ENCODE measurements at places on chromosomes 16 and 17. TPM values are rescaled to one million over a fixed set of nuclear protein-coding genes. Genes with fewer than 3 reads are reported as not detected.

The PRR11 gene
- 0.30 TPM for total RNA-seq

The ETV4 gene
- not detected for total RNA-seq

The KCNG4 gene
- not detected for total RNA-seq

The AKTIP gene
- total RNA-seq: 56.4 TPM

The NOXO1 gene
- total RNA-seq: 0.76 TPM

The SHISA6 gene
- total RNA-seq: not detected

The DHRS7B gene
- total RNA-seq: 6.5 TPM

The PLA2G10 gene
- not detected for total RNA-seq

The TNFRSF17 gene
- total RNA-seq: not detected

The DGKE gene
- total RNA-seq: 25.4 TPM

The KRT12 gene
- not detected for total RNA-seq

The ABCC12 gene
- total RNA-seq: not detected

The RNF222 gene
- 1.1 TPM for total RNA-seq

The MAP2K6 gene
- 8.6 TPM for total RNA-seq

The SERPINF2 gene
- total RNA-seq: 0.28 TPM

The SLC25A19 gene
- total RNA-seq: 14.8 TPM

The SCARF1 gene
- total RNA-seq: 0.49 TPM

The CMTM2 gene
- not detected for total RNA-seq

The DYNLRB2 gene
- not detected for total RNA-seq
